ENCODE measurements at places on chromosomes 12 and 14.

- no peak for DNase-seq
Observed at GRCh38 chr14:34247605-34248004, 214.4 kb downstream of the SPTSSA start.

DNA sequence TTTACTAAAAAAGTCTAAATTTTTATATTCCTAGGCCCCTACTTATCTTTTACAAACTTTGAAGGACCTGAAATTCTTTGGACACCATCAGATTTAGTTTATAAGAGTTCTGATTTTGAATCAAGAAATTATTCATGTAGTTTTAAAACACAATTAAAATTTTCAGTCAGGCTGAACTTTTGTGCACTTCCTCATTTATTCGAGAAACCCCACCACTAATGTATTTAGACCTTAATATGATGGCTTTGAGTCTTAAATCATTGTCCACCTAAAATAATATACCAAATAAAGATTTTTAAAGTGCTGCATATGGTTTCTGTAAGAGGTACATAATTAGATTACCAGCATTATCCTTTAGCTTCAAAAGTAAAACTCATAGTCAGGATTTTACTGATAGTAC lies 103.4 kb downstream of the PAWR start:
- no peak for DNase-seq

DNA sequence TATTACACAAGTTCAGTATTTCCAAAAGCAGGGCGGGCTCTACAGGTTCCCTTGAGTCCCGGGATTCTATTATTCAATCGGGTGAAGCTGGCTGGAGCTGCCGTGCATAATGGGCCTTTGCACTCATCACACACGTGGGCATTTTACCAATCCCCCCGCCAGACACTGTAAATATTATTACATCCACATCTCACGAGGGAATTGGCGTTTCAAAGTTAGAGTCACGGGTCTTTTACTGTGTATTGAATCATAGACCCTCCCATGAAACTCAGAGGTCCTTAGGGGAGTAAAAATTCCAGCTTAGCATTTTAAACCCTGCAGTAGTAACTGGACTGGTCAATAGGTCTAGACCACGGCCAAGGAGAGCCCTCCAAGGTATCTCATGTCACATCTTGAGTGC lies 70.3 kb downstream of the MAP1LC3B2 start:
- DNase-seq = no peak

DNA sequence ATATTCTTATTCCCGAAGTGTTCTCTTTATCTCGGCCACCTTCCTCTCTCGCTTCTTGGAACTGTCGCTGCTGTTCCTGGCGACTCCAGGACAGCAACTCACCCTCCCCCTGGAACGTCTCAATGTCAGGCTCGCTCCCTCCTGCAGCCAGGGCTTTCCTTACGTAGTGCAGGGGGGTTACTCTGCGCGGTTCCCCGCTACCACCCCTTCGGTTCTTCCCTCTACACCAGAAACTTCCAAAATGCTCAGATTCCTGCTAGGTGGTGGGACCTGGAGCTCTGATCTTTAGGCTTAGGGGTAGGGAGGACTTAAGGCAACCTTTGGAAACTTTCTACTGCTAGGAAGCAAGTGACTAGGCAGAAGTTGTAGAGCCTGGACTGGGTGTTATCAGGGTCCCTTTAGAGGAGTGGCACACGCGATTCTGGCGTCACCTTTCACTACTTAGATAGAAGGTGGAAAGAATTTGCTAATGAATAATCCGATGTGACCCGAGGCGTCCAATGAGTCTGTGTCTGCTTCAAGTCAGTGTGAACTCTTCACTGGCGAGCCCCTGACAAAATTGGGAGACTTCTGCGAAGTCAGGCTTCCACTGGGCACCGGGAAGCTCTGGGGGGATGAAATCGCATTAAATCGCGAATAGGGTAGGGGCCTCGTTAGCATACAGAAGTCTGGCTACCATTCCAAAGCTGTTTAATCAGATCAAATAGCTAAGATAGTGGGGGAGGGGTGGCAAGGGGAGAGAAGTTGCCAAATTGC lies 900 bp upstream of the DPF3 start:
- DNase-seq = no peak

DNA sequence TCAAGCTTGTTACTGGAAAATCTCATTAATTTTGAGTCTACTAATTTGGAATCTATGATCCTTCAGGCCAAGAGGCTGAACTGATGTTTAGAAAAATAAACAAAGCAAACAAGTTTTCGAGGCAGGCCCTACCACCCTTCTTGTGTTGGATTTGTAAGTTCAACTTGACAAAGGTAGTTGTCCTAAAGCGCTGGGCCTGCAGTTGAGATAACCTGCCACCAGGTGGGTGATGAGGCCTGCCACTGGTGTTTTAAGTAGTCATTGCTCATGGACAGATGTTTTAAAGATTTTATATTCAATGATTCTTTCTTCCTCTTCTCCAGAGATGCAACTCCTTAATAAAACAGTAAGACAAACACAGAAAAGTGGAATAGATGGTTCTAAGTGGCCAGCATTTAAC lies 19.4 kb downstream of the ACVRL1 start:
- DNase-seq = peak; percentile 45

DNA sequence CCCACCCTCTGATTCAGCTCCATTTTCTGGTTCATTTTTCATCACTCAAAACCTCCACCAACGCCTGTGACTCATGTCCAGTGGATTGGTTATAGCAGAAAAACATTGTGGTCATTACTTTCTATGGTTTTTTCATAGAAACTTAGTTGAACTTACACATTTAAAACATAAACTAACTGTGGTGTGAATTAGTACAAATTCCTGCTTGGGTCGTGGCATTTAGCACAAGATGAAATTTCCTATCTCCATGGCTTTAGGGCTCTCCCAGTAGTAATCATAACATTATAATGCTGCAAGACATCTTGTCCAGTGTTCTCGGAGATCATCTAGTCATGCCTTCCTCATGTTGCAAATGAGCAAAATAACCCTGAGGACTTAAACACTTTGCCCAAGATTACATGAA lies 7.1 kb downstream of the RNASE7 start:
- no peak for DNase-seq

Data from stimulated activated CD4-positive, alpha-beta T cell treated with anti-CD3 and anti-CD28 coated beads, Interleukin-4, amount 100 ng/mL, for 4 hours (primary cell).